ENCODE measurements at places on chromosomes 13 and 19.

GRCh38 chr19:28176193-28176592, 1036.8 kb downstream of the UQCRFS1 start:
- no peak for DNase-seq

GRCh38 chr13:87678372-87678752, 7.2 kb downstream of the SLITRK5 start:
- no peak for DNase-seq

DNA sequence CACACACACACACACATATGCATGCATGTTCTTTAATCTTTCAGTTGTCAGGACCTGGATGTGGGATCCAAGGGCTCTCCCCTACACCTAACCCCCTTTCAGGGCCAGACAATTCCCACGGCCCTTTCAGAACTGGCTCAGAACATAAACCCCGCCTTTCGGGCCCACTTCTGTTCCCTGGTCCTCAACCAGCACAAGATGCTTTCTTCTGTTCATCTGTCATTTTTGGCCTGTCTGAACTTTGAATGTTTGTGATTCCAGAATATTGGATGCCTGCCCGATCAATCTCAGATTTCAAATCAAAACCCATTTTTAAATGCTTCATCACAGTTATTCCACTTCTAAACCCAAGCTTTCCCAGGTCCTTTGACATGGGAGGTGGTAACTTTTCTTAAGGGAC, 167.3 kb downstream of the USP12 start:
- DNase-seq = no peak

- DNase-seq = no peak
Measured at GRCh38 chr13:70844391-70845108, 736.3 kb upstream of the KLHL1 start.

GRCh38 chr19:56976995-56977906, 136.7 kb upstream of the PEG3 start:
- no peak for DNase-seq

DNA sequence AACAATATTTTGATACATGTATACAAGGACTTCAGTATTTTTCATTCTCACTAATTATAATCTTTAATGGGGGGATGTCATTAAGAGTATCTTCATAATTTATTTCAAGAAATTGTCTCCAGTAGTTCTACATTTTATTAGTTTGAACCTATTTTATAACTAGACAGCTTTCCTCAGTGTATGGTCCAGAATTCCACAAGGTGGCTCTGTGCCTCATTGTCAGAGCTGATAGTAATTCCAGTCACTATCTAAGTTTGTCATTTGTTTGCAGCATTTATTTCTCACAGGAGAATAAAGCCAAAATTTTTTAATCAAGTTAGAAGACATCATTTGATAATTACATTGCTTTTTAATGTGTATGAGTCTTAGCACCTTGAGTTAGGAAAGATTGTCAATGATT, 1633.0 kb upstream of the PCDH20 start:
- DNase-seq = no peak

DNA sequence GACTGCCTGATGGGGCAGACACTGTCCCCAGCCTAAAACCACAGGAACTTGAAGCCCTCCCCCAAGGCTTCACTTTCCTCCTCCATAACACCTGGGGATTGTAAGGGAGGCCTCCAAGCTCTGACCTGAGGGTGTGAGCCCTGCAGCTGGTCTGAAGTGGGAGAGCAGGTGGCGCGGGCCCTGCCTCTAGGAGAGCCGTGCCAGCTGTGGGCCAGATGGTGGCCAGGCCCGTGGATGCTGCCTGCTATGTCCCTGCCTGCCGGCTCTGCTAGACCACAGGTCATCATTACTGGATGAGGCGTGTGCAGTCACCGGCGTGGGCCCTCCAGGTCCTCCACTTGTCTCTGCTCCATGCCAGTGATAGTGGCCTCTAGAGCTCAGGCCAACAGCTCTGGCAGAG, 3.5 kb upstream of the KLHL26 start:
- no peak for DNase-seq

GRCh38 chr19:38385804-38386257, 2.0 kb downstream of the GGN start:
- no peak for DNase-seq

DNA sequence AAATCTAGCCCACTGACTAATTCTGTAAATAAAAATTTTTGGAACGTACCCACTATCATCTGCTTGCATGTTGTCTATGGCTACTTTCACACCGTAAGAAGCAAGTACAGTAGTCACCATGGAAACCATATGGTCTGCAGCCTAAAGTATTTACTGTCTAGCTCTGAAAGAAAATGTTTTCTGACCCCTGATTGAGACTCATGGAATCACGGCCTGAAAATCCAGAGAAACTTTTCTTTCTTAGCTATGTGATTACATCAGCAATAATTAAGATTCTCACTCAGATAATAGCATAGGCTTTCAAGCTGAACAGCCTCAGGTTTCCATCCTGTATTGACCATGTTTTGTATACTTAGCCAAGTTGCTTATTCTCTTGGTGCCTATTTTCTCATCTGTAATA, 264.6 kb downstream of the NHLRC3 start:
- DNase-seq = no peak

GRCh38 chr19:5452594-5453565, 2.3 kb upstream of the ZNRF4 start:
- no peak for DNase-seq

DNA sequence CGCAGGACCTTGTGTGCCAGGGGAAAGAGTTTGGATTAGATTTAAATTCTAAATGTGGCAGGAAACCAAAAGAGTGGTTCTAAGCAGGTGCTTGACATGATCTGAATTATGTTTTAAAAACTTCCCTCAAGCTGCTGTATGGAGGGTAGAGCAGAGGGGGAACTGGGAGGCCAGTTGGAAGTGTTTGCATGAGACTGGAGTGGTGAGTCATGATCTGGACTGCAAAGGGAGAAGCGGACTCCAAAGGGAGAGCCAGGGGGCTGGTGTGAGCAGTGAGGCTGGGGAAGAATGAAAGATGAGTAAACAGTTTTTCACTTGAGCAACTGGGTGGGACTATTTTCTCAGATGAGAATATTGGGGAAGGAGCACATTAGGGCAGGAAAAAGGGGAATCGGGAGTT, 206.1 kb downstream of the DNAJC15 start:
- no peak for DNase-seq

DNA sequence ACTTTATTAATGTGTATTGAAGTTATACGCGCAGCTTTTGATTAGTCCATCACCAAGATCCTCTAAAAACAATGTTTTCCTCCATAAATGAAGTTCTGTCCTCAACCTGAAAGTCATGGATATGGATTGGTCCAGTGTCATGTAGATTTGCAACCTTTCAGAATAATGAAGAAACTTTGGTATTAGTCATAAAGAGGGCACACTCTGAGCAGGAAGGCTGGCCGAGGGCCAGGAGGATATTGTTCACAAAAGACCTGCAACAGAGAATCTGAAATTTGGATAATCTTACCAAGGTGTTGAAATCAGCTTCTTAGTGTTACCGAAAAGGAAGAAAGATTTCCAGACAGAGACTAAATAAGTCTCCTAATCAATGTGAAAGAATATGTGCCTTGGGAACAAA, 20.7 kb downstream of the CLDN10 start:
- no peak for DNase-seq
